ENCODE measurements at places on chromosomes 7 and 10.

- DNase-seq = no peak
These were observed 118.8 kb downstream of the RELN start for GRCh38 chr7:103870664-103871063.

GRCh38 chr10:62618576-62619412, 185.7 kb upstream of the ADO start:
- DNase-seq = no peak

GRCh38 chr7:12518920-12519681, 51.4 kb upstream of the SCIN start:
- DNase-seq = no peak

DNA sequence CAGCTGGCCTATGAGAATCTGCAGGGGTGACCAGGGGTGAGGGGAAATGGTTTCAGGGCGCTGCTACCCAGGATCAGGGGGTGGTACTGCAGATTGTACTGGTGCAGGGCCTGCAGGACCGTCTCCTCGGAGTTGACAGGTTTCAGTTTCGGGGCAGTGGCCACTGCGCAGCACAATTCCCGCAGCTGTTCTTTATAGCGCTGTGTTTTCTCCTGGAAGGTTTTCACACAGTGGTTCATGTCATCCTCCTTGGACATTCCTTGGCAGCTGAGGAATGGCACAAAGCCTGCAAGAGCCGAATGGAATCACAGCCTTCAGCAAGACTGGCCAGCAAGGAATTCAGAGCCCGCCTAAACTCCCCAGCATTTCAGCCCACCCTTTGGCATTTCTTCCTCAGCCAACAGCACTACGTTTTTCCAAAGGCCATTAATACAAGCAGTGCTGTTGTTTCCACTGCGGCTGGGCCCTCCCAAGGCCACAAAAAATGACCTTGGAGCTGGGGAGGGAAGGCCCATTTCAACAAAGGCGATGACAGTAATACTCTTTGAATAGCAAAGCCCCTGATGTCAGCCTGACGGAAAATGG, 44.9 kb downstream of the PNLIPRP2 start:
- DNase-seq = no peak

DNA sequence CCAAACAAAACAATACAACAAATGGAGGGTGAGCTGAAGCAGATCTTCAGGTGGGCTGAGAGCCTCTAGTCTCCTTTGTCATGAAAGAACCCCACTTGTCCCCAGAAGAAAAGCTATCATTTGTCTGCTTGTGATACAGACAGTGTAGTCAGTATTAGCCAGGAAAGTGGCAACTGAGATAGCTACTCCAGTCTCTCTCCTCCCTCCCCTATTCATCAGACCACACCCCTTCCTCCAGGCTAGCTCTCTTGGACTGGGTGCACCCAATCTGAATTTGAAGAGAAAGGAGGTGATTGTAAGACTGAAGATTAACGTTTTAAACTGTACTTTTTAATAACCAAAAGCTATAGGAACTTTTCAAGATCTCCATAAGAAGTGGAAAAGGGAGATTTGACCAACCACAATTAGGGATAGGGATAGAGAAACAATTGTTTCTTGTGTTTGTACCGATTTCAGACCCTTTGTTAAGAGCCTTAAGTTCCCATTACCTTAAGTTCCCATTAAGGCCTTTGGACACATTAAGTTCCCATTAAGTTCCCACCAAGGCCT, 14.1 kb downstream of the BMPR1A start:
- no peak for DNase-seq

DNA sequence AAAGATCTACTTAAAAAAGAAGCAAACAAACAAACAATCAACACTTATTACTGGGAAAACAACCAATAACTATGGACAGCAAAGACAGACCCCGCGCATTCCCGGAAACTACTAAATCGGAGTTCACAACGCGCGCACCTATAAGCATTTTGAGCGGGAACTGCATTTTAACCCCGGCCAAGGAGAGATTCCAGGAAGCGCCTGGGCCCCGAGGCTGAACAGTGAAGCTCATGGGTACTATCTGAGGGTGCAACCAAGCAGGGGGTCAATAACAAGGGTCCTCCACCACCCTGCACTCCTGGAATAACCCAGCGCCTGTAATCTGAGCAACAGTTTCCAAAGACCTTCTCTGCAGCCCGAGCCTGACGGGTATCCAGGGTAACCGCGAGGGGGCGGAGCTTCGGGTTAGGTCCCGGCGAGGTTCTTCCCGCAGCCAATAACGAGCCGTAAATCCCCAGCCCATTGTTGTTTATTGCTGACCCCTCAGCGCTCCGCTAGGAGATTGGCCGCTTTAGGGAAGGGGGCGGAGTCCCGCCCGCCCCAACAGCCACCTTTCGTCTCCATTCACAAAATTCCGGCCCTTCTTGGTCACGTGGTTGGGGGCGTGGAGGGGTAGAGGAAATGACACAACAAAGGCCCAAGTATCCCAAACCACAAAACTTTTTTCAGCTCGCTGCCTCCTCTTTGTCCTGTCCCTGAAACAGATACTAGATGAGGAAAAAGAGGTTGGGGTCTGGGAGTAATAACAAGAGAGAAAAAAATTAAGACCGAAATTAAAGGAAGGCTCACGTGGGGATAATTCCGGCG, 1.7 kb upstream of the ETV1 start:
- peak; percentile 98 for DNase-seq

- no peak for DNase-seq
These were observed 431.3 kb upstream of the ETV1 start for GRCh38 chr7:14420768-14421167.

DNA sequence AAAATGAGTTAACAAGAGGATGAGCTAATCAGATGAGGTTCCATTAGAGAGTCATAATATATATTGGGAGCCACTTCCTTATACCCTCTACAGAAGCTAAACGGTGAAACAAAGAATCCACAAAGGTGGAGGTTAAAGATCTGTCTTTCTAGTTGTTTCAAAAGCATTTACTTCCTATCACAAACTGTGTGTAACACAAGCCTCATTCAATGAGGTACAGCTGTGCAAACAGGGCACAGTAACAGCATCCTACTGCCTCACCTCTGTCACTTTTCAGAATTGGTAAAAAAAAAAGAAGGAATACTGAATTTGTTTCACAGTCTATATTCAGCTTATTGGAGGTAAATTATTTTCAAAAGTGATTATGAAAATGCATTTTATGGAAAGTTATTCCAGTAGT, 128.7 kb downstream of the AGMO start:
- peak; percentile 86 for DNase-seq

- no peak for DNase-seq
These were observed 157.0 kb upstream of the CACNA2D1 start for GRCh38 chr7:82600531-82600930.

- no peak for DNase-seq
These were observed 22.7 kb downstream of the ARHGAP21 start for GRCh38 chr10:24700948-24701347.

- DNase-seq = no peak
These were observed 67.5 kb upstream of the INSIG1 start for GRCh38 chr7:155230169-155230593.

DNA sequence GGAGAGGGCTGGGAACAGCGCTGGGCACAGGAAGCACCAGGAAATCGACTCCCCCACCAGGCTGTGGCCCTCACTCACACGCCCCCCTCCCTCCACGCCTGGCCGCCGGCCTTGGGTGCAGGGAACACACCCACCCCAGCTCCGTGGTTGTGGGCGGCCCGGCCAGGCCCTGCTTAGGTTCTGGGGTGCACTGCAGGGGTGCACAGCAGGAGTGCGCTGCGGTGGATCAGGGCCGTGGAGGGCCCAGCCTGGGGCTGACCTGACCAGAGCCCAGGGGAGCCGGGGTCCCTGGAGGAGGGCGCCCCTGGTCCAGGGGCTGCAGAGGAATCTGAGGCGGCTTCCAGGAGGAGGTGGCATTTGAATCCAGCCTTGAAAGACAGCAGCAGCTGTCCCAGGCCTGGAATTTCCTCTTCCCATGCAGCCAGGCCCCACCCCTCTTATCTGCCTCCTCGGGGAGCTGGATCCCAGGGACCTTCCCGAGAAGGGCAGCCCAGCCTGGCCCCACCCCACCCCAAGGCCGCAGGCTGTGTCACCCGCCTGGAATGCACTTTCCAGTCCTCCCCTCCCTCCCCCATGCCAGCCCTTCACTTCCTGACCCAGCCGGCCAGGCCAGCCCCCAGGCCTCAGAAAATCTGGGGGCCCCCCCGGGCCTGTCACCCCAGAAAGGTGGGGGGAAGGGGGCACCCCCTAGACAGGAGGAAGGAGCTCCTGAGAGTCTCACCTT, 18.4 kb upstream of the PDGFA start:
- DNase-seq = no peak

DNA sequence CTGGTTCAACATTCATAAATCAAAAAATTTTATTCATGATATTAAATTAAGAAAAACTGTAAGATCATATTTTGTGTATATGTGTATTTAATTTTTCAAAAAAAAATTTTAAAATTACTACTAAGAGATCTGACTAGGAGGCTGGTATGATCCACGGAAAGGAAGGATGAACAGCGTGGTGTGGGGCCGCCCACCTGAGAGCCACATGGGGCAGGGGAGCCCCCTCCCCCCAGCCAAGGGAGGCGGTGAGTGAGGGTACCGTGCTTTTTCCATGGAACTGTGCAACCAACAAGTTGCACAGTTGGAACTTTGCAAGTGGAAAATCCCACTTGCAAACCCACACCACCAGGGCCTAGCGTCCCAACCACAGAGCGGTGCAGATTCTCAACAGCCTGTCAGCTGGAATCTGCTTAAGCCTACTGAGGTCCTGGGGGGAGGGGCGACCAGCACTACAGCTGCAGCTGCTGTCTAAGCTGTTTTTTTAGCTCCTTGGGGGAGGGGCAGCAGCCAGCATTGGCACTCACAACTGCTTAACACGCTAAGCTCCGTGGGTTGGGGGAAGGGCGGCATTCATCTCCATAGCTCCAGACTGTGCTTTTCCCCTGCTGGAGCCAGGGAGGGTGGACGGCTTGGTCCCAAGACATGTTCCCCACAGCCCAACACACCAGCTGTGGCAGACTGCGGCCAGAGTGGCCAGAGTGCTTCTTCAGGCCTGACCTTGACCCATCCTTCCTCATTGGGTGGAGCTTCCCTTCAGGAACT, 94.2 kb upstream of the IGFBP3 start:
- DNase-seq = no peak

DNA sequence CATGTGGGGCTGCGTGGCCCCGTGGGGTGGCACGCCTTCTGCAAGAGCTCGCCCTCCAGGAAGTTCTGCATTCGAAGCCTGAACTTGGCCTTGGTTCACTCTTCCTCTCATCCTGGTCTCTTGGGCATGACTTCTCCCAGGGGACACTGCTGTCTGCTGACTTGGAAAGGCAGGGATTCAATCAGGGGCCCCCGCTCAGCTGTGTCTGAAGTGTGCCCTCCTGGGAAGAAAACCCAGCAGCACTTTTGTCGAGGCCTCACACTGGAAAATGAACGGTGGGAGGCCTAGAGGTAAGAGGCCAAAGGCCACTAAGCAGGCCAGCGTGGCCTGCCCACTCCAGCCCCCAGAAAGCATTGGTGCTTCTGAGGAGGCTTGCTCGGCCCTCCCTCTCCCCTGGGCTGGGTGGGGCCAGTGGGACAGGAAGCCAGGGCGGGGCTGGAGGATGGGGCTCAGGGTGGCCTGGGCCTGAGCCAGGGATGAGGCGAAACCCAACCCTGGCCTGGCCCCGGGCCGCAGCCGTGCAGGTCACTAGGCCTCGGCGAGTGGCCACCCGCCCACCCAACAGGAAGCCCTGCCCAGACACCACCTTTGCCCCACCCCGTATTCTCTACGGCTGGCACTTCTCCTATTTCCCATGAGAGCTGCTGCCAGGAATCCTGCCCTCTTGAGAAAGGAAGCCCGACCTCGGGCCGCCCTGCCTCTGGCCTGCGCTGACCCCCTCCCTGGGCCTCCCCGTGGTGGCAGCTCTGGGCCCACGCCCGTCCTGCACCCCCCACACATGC, 81.1 kb downstream of the ZMIZ1 start:
- DNase-seq = peak; percentile 67

- peak; percentile 4 for DNase-seq
These were observed 1247.8 kb downstream of the GATA3 start for GRCh38 chr10:9302140-9302746.

GRCh38 chr7:36736090-36736898, 12.0 kb upstream of the AOAH start:
- no peak for DNase-seq

- DNase-seq = no peak
These were observed 257.6 kb upstream of the GHITM start for GRCh38 chr10:83881661-83882060.

DNA sequence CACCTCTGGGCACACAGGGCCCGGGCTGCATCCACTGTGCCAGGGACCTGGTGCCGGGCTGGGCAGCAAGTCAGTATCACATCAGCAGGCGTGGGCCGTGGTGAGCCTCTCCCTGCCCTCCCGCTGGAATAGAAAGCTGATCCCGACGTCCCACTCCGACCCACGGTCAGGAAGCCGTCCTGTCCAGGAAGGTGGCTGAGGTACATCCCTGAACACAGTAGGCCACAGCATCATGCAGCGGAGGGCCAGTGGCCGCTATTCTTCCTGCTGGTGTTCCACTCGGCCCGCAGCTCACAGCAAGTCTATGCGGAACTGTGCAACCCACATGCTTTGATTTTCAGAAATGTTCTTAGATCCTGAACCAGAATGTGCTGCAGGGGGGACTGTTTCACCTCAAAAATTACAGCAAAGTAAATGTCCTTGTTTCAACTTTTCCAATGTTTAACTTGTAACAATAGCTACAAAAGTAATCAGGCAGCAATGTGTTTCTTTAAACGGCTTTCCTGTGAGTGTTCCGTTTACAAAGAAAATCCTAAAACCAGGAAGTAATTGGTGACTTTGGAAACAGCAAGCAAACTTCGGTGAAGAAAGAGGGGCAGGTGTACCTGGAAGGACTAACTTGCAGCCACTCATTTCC, 676 bp upstream of the GPR146 start:
- DNase-seq = no peak

DNA sequence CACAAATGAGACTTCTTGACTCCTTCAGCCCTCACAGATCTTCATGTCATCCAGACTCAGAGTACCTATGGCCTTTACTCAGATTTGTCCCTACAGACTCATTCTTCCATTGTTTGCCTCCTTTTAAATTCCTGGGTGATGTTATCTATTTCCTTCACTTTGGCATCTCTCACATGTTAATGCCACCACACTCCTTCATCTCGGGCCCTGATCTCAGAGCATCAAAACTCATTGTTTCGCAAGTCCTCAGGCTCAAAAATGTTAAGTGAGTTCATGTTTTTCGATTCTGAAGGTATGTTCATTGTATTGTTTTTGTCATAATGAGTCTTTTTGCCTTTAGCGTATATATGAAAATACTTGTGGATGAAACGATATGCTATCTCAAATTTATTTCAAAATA, 62.3 kb upstream of the AHR start:
- no peak for DNase-seq

- DNase-seq = no peak
These were observed 10.0 kb downstream of the SFTPD start for GRCh38 chr10:79938728-79939406.

- peak; percentile 9 for DNase-seq
These were observed 842 bp downstream of the NMT2 start for GRCh38 chr10:15167411-15168290.

DNA sequence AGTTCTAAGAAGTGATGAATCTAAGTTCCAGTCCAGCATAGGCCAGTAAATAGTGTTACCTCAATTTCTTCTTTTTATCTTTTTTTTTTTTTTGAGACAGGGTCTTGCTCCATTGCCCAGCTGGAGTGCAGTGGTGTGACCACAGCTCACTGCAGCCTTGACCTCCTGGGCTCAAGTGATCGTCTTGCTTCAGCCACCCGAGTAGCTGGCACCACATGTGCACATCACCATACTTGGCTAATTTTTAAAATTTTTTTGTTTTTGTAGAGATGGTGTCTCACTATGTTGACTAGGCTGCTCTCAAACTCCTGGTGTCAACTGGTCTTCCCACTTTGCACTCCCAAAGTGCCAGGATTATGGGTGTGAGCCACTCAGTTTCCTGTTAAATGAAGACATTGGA, 126.6 kb upstream of the LYZL2 start:
- no peak for DNase-seq

Measured in NCI-H510A treated with DMSO at 0.1 percent for 48 hours (cell line).